CD4-positive, alpha-beta T cell (primary cell): ENCODE measurements at places on chromosomes 7 and 10.
A peak's percentile ranks its signal among the peaks of the same experiment; 100 is the strongest.

DNA sequence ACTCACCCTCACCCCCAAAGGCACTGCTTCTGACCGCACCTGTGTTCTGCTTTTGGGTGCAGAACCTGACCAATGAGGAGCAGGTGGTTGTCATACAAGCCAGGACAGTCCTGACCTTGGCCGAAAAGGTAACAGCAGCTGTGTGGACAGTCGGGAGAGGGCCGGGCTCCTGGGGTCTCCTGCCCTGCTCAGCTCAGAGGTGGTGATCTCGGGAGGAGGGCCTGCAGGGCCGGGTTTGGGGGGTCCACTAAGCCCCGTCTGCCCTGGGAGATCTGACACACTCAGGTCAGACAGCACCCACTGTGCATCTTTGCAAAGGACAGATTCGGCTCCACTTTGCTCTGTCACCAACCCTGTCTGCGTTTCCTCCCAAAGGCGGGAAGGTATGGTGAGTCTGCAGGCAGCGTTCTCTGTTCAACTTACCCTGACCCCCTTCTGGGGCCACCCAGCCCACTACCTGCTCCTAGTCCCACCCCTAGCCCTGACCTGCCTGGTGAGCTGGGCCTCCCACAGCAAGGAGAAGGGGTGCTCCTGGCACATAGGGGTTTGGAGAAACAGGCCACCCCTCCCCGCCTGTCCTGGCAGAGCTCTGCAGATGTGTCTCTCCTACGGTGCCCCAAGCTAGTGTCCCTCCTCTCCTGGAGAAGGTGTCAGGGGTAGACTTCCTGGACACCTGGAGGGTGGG, 33.7 kb upstream of the DPYSL4 start:
- no peak for DNase-seq

DNA sequence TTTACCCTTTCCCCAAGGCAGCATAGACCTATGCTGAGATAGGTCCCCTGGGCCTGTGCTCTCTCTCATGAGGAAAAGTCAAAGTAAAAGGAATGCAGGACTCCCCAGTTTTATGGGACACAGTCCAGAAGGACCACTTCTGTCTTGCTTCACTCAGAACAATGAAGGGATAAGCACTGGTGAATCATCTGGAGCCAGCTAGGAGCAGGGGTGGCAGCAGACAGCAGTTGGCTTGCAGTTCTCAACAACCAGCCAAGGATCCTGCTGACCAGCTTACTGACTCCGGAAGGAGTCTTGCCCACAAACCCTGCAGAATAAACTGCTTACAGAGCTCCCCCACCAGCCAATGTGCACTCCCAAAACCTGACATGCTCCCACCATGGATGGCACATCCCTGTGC, 152.1 kb upstream of the GHITM start:
- no peak for DNase-seq

DNA sequence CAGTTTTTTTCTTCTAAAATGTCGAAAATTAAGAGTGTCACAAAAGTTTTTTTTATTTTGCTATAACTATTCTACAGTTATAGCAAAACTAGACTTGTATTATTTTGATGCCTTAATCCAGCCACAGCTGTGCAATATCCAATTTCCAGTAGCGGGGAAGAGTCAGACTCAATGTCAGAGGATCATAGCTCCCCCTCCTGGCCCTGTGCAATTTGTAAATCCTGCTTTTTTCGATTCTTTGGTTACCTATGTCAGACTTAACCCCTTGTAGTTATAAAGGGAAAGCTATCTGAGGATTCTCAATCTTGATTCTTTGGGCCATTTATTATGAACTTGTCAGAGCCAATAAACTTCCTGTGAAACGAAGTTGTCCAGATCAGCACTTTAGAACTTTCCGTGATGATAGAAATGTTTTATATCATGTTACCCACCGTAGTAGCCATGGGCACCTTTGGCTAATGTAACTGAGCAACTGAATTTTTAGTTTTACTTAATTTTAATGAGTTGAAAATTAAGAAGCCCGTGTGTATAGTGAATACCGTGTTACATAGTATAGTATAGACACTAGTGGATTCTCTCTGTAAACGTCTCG, 87.7 kb upstream of the PRKCQ start:
- peak; percentile 9 for DNase-seq

DNA sequence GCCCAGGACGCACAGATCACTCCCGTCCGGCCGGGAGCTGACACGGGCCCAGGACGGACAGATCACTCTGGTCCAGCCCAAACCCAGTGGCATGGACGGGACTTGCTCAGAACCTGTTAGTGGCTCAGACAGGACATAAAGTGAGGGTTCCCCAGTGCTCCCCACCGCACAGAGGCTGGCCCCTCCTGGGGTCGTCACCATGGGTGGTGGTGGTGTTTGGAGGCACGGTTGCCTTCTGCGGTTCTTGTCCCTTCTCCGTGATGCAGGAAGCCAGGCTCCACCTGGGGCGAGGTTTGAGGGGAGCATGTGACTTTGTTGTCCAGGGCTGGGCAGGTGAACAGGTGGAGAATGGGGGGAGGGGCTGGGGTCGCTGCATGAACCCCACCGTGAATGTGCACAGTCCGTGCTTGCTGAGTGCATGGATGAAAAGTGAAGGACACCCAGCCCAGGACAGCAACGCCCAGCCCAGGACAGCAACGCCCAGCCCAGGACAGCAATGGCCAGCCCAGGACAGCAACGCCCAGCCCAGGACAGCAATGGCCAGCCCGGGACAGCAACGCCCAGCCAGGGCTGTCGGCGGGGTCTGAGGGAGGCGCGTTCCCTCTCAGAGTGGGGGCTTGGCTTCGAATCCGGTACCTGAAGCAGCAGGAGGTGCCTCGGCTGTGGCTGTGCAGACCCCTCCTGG, 26.7 kb downstream of the FAM20C start:
- no peak for DNase-seq

GRCh38 chr10:13054844-13055243, 45.1 kb upstream of the OPTN start:
- DNase-seq = no peak

GRCh38 chr10:133309720-133310398, 1.1 kb downstream of the ZNF511 start:
- DNase-seq = no peak

- no peak for DNase-seq
Measured at GRCh38 chr10:117441812-117442443, 66.7 kb upstream of the PDZD8 start.

DNA sequence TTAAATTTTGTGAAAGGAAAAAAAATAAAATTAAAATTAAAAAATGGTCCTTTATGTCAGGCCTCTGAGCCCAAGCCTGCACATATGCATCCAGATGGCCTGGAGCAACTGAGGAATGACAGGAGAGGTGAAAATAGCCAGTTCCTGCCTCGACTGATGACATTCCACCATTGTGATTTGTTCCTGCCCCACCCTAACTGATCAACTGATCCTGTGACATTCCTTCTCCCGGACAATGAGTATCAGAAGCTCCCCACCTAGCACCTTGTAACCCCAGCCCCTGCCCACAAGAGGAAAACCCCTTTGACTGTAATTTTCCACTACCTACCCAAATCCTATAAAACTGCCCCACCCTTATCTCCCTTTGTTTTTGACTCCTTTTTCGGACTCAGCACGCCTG, 972.2 kb upstream of the GHITM start:
- no peak for DNase-seq
